ENCODE measurements at places on chromosomes 2 and 18.

DNA sequence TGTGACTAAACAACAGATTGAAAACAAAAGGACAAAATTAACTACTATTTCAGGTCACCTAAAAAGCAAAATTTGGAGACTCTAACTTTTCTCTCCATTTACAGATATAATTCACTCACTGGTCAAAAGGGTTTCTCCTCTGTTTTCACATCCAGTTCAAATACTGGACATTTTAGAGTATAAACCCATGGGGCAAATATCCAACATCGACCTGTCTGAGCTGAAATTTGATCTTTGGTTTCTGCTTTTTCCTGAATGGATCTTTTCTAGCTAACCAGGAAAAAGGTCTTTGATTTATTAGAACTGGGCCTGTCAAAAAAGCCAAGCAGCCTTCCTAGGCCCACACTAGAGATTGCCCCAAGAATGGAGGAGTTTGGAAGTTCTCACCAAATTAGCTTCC is 69.3 kb upstream of the SATB2 start:
- no peak for DNase-seq

DNA sequence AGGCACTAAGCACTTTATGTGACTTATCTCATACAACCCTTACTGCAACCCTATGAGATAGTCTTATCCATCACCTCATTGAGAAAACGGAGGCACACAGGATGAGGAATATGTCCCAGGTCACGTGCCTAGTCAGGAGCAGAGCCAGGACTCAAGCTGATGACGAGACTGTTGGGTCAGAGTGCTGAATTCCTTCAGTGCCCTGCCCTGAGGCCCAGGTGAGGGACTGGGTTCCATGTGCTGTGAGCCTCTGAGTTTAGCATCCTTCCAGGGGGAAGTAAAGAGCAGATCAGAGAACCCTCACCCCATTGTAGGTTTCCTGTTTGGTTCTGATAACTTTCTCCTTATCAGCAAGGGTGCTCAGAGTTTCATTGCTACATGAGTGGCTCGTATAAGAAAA is 11.7 kb upstream of the EDAR start:
- no peak for DNase-seq

DNA sequence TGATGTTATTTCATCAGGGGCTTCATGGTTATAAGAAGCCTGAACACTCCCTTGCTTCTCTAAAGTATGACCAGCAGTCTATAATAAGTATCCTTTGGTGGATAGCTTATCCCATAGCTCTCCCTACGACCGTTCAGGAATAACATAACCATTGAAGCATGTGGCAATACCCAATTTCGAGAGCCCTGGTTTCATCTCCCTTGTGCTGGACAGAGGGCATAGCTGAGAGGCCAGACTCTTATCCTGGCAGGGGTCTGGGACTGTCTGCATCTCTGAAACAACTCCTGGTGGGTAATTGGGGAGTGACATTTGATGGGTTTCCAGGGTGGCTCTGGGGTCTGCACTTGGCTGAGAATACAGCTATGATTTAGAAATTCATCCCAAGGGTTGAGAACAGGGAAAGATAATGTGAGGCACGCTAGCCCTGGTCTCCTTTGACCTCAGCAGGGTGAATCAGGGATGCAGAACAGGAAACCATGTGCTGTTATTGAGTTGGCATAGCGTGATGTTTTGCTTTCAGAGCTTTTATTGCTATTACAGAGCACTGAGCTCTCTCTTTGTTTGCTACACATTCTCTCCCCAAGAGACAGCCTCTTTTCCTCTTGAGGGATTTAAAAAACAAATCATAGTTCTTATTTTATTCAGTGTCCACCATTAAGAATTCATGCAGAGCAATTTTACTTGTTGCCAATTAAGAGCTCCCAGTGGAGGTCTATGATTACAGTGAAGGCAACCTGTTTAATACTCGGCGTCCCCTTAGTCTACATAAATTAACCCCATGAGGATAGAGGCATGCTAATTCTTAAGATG is 274.5 kb downstream of the NCKAP5 start:
- DNase-seq, result no peak

DNA sequence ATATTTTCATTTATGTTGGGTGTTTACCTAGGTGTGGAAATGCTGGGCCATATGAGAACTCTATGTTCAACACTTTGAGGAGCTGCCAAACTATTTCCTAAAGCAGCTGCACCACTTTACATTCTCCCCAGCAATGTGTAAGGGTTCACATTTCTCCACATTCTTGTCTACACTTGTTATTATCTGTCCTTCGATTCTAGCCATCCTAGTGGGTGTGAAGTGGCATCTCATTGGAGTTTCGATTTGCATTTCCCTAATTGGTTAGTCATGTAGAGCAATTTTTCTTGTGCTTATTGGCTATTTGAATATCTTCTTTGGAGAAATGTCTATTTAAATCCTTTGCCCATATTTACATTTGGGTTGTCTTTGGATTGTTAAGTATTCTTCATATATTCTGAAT is 21.9 kb downstream of the RNF144A start:
- no peak for DNase-seq

DNA sequence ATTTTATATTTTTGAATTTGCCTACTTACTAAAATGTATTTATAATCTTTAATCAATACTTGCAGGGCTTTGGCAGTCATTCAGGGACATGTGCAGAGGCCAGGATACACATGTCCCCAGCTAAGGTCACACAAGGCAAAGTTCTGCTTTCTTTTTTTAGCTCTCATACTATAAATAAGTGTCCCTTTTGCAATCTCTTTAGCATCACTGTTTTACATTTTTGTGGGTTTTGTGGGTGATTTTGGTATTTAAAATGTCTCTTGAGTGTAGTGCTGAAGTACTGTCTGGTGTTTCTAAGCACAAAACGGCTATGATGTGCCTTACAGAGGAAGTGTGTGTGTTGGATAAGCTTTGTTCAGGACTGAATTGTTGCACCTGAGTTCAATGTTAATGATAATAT is 309.0 kb upstream of the GULP1 start:
- no peak for DNase-seq

- no peak for DNase-seq
Measured at GRCh38 chr2:71559828-71560637, 106.7 kb downstream of the DYSF start.

DNA sequence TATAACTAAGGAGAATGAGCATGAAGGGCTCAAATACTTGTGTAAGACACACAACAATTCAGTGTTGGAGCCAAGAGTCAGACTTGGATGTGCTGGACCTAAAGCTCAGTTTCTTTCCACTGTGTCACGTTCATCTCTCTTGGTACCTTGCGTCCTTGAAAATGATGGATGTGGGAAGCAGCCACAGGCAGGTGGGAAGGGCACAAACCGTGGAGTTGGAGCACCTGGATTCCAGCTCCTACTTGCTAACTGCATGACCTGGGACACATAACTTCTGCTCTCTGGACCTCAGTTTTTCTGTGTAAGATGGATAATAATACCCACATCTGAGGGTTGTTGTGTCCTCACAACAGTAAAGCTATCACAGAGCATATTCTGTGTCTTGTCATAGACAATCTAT is 53.1 kb upstream of the PPP1CB start:
- no peak for DNase-seq

GRCh38 chr2:184799379-184799778 is 201.1 kb downstream of the ZNF804A start:
- no peak for DNase-seq

DNA sequence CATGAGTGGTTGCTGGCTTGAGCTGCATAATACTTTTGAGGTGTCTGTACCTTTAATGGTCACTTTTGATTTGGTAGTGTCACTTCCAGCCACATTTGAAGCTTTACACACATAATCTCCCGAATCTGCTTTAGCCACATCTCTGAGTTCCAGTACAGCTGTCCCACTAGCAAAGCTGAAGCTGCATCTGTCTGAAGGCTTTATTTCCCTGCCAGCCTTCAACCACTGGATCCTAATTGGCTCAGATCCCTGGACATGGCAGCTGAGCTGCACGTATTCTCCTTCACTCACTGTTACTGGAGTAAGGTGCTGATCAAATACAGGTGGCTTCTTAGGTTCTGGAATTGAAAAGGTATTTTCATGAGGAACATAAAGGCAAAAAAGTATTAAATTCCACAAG is 99.7 kb downstream of the TTN start:
- DNase-seq, result no peak

DNA sequence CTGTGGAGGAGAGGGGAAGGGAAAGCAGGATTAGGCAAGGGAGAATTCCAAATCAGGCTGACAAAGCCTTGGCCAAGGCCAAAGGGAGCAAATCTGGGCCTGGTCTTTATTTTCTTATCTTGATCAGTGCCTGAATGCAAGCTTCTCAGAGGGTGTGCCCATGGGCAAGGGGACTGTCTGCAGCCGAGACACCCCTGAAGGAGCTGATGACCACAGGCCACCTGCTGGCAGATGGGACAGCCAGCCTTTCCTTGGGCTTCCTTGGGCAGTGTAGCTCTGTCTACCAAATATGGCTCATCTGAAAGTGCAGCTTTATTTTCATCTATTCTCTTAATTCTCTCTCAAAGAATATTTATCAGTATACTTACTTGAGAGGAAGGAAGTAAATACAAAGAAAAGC is 117.0 kb downstream of the PKP4 start:
- no peak for DNase-seq

- no peak for DNase-seq
Measured at GRCh38 chr2:234364661-234365060, 132.2 kb downstream of the ARL4C start.

DNA sequence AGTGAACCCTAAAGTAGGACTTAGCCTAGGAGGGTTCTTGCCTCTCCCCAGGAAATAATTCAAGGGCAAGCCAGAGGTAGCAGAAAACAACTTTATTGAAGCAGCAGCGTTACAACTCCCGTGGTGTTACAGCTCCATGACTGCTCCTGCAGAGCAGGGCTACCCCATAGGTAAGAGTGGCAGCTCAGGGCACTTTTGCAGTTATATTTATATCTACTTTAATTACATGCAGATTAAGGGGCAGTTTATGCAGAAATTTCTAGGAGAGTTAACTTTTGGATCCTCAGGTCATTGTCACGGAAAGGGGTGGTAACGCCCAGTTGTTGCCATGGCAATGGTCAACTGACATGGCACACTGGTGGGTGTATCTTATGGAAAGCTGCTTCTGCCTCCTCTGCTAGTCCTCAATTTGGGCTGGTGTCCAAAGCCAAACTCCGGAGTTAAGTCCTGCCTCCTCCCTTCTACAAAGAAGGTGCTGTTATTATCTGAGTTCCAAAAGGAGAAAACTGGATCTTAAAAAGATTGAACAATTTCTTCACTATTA is 1413.0 kb downstream of the DSC3 start:
- no peak for DNase-seq

- no peak for DNase-seq
Measured at GRCh38 chr2:216922175-216922780, 62.4 kb upstream of the TNP1 start.

DNA sequence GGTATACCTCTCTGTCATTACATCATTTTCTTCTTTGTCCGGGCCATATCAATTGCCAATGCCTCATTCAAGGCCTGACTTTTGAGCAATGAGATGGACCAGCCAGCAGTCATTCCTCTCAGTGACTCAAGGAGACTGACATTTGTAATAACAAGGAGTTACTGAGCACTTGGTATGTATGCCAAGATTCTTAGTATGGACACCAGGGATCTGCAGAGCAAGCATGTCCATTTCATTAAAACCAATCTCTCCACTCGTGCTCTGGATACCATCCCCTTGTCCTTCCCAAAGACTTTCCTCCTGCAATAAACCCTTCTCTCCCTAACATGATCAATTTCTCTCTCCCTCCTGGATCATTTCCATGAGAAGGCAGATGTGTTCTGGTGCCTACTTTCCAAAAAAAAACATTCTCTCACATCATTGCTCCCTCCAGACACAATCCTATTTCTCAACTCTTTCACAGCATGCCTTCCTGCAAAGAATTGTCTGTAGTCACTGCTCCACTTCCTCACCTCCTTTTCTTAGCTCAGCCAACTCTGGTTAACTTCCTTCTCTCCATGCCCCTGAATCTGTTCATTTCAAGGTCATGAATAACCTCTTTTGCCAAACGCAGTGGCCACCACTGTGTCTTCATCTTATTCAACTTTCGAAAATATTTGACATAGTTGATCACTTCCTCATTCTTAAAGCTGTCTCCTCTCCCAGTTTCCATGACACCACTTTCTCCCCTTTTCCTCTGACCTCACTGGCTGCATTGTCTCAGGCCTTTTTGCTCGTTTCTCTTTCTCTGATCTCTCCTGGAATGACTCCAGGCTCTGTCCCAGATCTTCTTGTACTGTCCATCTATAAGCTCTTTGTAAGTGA is 102.8 kb upstream of the CYP1B1 start:
- no peak for DNase-seq

Data from D341Med (cell line).